ENCODE measurements at places on chromosomes 4 and X.

GRCh38 chr4:170413951-170414350 lies 324.2 kb upstream of the AADAT start:
- no peak for DNase-seq

GRCh38 chr4:118845552-118846050 lies 9.7 kb upstream of the SEC24D start:
- DNase-seq = no peak

GRCh38 chr4:158443731-158444130 lies 78.0 kb upstream of the RXFP1 start:
- DNase-seq = no peak

DNA sequence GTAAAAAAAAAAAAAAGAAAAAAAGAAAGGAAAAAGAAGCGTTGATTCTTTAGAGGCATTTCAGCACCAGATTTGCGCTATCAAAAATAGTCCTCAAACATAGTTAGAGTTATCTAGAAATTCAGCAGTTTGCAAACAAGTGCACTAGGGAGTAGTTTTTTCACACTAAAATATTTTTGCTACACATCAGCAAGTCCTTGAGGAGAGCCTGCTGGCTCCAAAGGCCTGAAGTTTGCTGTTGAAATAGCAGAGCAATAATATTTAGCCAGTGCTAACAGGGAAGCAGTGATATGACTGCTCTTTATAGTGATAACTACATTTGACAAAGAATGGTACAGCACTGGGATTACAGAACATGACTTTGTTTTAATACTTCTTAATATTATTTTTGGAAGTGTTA lies 472.2 kb downstream of the PCDH7 start:
- no peak for DNase-seq

DNA sequence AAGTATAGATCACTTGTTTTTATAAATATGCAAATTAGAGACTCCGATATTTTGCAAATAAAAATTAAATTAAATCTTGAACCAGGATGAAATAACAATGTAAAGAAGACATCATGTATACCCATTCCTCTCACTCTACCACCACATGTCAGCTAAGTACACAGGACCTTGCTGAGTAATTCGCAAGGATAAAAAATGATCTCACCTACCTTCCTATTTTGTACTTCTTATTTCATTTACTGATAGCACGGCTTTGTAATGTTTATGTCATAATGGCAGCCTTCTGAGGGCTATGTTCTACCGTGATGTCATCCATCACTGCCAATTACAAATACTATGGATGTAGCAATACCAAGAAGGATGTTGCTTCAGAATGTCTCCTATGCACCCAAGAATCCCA lies 10.9 kb upstream of the SMR3B start:
- no peak for DNase-seq

GRCh38 chr4:2009651-2010233 lies 968 bp upstream of the NELFA start:
- DNase-seq = no peak

DNA sequence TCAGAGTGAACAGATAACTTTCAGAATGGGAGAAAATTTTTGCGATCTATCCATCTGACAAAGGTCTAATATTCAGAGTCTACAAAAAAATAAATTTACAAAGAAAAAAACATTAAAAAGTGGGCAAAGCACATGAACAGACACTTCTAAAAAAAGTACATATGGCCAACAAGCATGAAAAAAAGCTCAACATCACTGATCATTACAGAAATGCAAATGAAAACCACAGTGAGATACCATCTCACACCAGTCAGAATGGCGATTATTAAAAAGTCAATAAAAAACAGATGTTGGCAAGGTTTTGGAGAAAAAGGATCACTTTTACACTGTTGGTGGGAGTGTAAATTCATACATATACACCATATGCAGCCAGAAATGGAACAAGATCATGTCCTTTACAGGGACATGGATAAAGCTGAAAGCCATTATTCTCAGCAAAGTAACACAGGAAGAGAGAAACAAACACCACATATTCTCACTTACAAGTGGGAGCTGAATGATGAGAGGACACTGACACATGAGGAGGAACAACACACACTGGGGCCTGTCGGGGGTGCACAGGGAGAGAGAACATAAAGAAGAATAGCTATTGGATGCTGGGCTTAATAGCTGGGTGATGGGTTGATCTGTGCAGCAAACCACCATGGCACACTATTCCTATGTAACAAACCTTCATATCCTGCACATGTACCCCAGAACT lies 41.6 kb upstream of the ITM2A start:
- no peak for DNase-seq

GRCh38 chr4:111883557-111883999 lies 261.7 kb upstream of the FAM241A start:
- no peak for DNase-seq

GRCh38 chr4:16884673-16885460 lies 13.6 kb downstream of the LDB2 start:
- DNase-seq = no peak

DNA sequence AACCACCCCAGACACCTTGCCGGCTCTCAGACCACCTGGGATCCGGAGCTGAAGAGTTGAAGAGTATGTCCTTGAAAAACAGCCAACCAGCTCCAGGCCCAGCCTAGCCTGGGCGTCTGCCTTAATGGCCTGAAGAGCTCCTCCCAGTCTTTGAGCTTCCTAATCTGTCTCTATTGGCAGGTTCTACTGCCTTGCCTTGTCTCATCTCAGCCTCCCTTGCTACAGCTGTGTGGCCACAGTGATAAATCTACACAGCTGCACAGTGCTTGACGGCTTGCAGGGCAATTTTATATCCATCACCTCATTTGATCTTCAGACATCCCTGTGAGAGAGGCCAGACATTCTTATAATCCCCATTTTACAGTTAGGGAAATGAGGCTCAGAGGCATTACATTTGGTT lies 19.9 kb downstream of the AWAT2 start:
- DNase-seq = peak; percentile 4

DNA sequence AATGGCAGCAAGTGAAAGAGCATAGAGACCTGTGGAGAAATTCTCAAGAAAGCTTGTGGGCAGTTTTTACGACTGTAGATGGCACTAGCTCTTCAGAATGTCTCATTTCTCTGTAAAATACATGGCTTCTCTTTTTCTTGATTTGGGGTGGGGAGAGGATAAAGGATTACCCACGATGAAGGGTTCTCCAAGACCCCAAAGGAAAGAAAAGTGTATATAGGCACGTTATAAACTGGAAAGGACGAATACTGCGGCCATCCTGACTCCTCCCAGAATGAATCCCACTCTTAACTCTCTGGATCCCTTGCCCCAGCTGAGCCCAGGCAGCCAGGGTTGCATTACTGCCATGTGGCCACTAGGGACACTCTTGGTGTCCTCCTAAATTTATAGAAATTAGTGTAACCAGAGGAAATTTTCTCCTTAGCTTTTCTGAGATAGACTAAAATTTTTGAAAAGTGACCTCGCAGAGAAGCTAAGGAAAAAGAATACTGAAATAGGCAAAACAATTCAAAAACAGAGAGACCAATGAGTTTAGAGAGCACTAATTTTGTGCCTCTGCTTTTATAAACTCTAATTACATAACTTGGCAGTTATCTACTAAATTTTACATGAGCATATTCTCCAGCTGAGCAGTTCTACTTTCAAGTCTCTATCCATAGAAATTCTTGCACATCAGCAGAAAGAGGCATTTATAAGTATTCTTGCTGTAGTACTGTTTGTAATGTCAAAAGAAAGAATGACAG lies 37.8 kb upstream of the PCDH19 start:
- peak; percentile 13 for DNase-seq

- no peak for DNase-seq
Observed at GRCh38 chr4:11397146-11397545, 31.5 kb downstream of the HS3ST1 start.

GRCh38 chrX:96386981-96387380 lies 297.7 kb upstream of the DIAPH2 start:
- no peak for DNase-seq

DNA sequence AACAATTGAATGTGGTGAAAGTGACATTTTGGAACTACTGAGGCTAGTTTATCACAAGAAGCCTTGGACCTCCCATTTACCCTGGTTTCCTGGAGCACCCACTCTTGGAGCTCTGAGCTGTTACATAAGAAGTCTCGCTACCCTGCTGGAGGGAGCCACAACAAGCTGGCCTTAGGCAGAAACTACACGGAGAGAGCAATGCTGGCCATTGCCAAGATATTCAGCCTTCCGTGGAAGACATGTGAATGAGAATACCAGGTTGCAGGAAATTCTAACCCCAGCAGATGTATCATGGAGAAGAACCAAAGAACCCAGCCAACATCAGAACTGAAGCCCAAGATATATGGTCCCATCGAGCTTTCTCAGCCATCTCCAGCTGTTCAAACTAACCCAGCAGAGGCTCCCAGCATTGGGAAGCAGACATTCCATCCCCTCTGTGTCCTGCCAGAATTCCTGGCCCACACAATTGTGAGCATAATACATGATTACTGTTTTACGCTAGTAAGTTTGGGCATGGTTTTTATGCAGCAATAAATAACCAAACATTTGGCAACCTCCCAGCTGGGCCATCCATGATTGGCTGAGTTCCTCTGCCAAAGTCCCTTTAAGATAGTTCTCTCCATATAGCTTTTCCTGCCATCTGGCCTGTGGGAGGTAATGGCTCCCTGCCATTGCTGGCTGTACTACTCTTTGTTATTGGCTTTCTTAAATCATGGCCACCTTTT lies 17.9 kb upstream of the PDE5A start:
- DNase-seq = peak; percentile 87

DNA sequence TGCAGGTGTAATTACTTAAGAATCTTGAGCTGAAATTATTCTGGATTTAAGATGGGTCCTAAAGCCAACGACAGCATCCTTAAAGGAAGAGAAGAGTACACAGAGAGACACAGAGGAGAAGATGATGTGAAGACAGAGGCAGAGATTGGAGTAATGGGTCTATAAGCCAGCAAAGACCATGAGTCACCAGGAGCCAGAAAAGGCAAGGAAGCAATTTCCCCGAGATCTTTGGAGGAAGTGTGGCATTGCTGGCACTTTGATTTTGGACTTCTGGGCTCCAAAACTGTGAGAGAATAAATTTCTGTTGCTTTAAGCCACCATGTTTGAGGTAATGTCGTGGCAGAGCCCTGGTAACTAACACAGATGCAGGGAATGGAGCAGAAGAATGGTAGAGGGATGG lies 32.4 kb upstream of the LGI2 start:
- no peak for DNase-seq

DNA sequence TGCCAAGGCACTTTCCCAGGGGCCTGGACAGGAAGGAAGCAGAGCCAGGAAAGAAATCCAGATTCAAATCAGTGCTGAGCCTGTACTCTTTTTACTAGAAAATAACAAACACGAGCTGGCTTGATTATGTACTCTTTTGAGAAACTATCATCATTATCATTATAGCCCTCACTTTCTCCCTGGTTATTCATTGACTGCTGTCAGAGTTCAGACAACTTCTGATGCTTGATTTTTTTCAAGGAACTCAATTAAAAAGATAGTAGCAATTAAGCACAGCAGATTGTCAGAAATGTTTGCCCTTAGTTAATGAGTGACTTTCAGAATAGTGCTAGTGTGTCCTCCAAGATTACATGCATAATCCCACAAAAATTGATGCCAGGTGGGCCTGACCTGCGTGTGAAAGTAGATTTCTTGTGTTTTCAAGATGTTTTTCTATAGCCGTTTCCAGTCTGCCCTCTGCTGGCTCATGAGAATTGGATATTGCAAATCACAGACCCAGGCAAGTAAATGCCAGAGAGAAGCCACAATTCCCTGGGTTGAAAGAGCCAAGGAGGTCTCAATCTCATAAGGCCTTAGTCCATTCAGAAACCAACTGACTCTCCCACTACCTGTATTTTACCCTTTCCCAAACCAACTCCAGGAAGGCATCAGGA lies 14.3 kb upstream of the PNPLA4 start:
- DNase-seq = no peak

DNA sequence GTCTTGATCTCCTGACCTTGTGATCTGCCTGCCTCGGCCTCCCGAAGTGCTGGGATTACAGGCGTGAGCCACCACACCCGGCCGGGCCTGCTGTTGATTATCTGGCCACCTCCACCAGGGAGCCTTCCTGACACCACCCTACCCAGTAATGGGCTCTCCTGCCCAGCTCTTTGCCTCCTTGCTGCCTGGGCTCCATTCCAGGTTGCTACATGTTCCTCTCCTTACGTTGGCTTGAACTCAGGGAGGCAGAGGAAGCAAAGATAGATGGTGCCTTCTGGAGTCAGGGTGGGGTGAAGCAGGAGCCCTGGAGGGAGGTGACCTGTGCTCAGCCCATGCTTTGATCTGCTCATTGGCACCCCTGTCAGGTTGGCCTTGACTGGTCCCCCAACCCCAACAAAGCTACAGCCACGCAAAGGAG lies 26.3 kb downstream of the FLNA start:
- DNase-seq = no peak

DNA sequence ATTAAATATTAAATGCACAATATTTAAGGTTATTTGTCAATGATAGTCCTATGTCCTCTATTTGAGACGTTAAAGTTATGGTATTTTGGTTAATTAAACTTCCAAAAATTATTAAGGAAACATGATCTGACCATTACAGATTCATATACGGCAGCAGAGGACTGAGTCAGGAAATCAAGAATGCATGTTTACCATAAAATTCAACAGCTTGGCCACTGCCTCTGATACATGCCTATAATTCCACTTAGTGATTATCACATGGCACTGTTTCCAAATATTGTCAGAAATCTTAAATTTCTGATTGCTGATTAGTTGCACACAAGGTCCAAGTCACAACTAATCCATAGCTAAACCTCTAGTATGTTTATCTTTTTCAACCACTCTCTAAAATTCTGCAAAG lies 232.2 kb upstream of the UGT8 start:
- no peak for DNase-seq

All from skin of body (tissue), 3 donors.